ENCODE measurements at places on chromosomes 2 and 18. TPM values are rescaled to one million over a fixed set of nuclear protein-coding genes. Genes with fewer than 3 reads are reported as not detected.

DNA sequence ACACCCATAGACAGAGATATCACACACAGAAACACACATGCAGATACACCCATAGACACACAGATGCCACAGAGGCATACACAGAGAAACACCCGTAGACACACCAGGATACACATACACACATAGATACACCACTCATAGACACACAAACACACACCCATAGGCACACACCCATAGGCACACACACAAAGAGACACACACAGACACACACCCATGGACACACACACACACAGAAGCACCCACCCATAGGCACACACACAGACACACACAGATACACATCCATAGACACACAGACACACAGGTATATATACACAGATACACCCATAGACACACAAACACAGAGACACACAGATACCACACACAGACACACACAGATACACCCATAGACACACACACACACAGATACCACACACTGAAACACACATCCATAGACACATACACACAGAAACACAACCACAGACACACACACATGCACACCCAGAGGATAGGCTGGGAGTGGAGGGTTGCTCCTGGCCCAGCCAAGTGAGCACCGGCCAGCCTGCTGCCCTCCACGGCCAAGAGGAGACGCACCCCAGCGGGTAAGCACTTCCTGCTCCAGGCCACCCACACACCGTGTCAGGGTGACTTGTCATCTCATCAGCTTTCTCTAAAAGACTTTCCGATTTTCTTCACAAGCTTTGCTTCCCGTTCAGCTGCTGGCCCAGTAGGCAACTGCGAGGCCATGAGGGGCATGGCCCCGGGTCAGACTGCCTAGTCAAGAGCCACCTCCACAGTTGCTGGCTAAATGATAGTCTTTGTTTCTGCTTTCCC is 14.1 kb upstream of the CNNM3 start:
- H3K4me1 ChIP-seq: no peaks in the 10 kb centered on the region
- peak overlapping the region; percentile 43 for H3K27ac ChIP-seq
- no peak for DNase-seq
- H3K27me3 ChIP-seq: no peaks in the 10 kb centered on the region
- no peak overlapping the region for H3K4me3 ChIP-seq

- no peaks in the 10 kb centered on the region for H3K4me1 ChIP-seq
- no peaks in the 10 kb centered on the region for H3K36me3 ChIP-seq
- H3K27me3 ChIP-seq: no peaks in the 10 kb centered on the region
- H3K4me3 ChIP-seq: no peak overlapping the region
- DNase-seq: no peak
- H3K27ac ChIP-seq: no peak overlapping the region
Observed at GRCh38 chr18:35376393-35376741, 770 bp downstream of the ZNF396 start.

- DNase-seq: no peak
- H3K4me3 ChIP-seq: no peak overlapping the region
- H3K4me1 ChIP-seq: peaks cover 5% of the 10 kb centered on the region
- H3K36me3 ChIP-seq: no peaks in the 10 kb centered on the region
- no peak overlapping the region for H3K27ac ChIP-seq
Observed at GRCh38 chr18:24053211-24053610, 38.7 kb downstream of the TTC39C start.

DNA sequence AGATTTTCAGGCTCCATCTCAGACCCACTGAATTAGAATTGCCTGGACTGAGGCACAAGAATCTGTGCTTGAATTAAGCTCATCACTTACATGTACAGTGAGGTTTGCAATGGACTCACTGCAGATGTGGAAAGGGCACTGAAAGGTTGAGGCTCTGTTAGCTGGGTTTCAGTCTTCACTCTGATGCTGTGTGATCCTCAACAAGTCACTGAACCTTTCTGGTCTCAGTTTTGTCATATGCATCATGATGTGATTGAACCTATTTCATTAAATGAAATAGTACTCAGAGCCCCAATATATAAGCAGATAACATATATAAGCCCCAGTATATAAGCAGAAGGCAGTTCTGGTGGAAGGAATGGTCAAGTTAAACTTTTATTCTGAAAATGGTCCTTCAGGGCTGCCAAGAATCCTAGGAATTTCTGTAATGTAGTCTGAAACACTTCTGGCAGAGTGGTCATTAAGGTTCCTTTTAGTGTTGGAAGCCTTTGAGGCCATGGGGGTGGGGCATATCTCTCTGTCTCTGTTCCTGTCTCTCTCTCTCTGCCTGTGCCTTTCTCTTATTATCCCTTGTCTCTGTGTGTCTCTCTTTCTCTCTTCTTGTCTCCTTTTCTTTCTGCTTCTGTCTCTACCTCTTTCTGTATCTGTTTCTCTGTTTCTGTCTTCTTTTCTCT is 110.4 kb downstream of the ADCYAP1 start:
- peaks cover 62% of the 10 kb centered on the region for H3K4me1 ChIP-seq
- H3K36me3 ChIP-seq: no peaks in the 10 kb centered on the region
- no peak overlapping the region for H3K4me3 ChIP-seq
- H3K27me3 ChIP-seq: no peaks in the 10 kb centered on the region
- peak overlapping the region; percentile 99 for H3K27ac ChIP-seq
- peak; percentile 56 for DNase-seq

GRCh38 chr2:217362710-217363109 is 502.8 kb upstream of the TNP1 start:
- no peaks in the 10 kb centered on the region for H3K36me3 ChIP-seq
- H3K4me1 ChIP-seq: peaks cover 9% of the 10 kb centered on the region
- H3K27ac ChIP-seq: no peak overlapping the region

GRCh38 chr2:97706112-97706511 is 7.3 kb upstream of the ZAP70 start:
- H3K27me3 ChIP-seq: no peaks in the 10 kb centered on the region
- H3K27ac ChIP-seq: no peak overlapping the region
- H3K4me1 ChIP-seq: no peaks in the 10 kb centered on the region
- H3K36me3 ChIP-seq: no peaks in the 10 kb centered on the region
- no peak overlapping the region for H3K4me3 ChIP-seq
- no peak for DNase-seq

DNA sequence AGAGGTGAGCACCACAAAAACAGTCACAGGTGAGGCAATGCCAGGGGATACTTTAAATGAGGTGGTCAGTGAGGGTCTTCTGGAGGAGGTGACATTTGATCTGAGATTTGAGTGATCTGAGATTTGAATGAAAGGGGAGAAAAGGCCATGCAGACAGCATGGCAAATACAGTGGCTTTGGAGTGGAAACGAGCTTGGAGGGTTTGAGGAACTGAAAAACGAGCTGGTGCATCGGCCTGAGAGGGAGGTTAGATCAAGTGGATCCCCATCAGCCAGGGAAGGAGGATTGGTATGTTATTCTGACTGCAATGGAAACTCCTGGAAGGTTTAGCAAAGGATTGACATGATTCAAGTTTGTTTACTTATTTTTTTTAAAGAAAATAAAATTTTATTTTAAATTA is 245.1 kb downstream of the KCNS3 start:
- no peaks in the 10 kb centered on the region for H3K27me3 ChIP-seq
- DNase-seq: peak; percentile 16
- peaks cover 20% of the 10 kb centered on the region for H3K4me1 ChIP-seq
- H3K27ac ChIP-seq: peak overlapping the region; percentile 76
- no peaks in the 10 kb centered on the region for H3K36me3 ChIP-seq

SERPINB12 gene
- not detected for total RNA-seq

Measured in SJCRH30 (cell line).